GM12891 (cell line): ENCODE measurements at places on chromosomes 13 and 19.

DNA sequence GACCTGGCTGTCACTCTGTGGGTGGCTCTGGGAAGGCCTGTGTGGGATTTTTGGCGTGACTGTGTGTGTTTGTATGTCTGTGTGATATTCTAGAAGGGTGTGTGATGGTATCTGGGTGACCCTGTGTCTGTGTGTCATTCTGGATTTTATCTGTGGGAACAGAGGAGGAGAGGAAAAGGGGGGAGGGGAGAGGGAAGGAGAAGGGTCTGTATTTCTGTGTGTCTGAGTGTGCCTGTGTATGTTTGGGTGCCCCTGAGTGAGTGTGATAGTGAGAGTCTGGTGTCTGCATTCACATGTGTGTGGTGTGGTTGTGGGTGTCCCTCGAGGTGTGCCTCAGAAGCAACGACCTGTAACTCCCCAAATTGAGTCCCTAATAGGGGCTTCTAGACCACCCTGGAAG lies 8.1 kb upstream of the NFIX start:
- DNase-seq: no peak

- DNase-seq: peak; percentile 100
Measured at GRCh38 chr19:1811942-1812425, at the start of gene ATP8B3. TSS of gene ATP8B3 (minus strand) at chr19:1812276. CDS start at chr19:1811736, 540 bp downstream.

DNA sequence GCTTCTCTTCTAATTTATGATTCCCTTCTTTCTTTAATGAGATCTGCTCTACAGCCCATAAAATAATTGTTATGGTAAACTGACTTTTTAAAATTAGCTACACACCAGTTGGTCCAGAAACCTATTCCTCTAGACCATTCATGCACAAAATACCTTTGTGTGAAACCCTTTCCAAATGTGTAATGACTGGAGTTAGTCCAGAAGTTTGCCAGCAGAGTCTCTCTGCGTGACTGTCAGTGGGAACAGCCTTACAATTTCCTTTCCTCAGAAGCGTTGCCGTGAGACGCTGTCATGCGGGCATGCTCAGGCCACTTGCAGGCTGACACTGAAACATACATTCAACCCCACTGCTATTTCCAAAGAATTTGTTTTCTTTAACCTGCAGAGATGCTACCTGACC lies 965.2 kb downstream of the PCDH9 start:
- DNase-seq: no peak

DNA sequence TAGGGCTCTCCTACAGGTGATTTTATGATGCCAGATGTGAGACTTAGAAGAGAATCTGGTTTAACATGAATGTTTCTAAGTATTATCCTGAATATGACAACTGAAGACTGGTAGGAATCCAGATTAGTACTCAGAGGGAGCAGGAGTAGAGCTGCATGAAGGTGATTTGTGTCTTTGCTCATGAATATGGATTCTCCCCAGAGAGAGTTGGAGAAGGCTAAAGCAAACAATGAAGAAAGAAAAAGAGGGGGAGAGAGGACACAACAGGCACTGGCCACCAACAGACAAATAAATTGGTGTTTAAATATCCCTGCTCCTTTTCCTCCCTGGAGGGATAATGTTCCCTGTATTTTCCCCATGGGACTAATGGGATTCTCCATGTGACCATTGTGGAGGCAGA lies 427.0 kb upstream of the KLF12 start:
- DNase-seq: no peak

GRCh38 chr13:36919171-36919832 lies 736 bp downstream of the SMAD9 start:
- no peak for DNase-seq

DNA sequence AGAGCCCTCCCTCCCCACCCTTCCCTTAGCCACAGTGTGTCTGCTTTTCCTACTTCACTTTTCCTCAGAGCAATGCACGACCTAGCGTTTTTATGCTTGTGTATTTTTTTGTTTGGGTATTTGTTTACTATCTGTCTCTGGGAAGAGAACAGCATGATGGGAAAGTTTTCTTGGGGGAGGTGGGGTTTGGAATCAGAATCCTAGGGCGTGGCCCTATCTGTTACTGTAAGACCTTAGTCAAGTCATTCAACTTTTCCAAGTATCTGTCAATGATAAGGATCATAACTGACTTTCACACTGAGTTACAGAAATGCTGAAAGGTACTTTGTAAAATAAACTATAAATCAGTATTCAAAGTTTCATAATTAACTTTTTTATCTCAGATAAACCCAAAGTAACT lies 146.3 kb upstream of the WASF3 start:
- DNase-seq: no peak
